ENCODE measurements at places on chromosomes 16 and 17.

DNA sequence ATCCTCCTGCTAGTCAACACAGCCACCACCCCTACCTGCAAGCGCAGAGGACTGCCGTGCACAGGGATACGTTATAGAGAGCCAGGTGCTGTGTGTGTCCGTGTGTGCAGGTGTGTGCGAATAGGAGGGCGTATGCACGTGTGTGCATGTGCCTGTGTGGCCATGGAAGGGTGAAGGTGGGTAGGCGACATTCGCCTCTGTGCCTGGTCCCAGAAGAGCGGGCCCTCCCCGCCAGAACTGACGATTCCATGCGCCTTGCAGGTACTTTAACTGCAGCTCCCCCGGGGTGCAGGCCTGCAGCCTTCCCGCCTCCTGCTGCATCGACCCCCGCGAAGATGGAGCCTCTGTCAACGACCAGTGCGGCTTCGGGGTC is 8.7 kb downstream of the PDE6G start:
- DNase-seq = no peak

DNA sequence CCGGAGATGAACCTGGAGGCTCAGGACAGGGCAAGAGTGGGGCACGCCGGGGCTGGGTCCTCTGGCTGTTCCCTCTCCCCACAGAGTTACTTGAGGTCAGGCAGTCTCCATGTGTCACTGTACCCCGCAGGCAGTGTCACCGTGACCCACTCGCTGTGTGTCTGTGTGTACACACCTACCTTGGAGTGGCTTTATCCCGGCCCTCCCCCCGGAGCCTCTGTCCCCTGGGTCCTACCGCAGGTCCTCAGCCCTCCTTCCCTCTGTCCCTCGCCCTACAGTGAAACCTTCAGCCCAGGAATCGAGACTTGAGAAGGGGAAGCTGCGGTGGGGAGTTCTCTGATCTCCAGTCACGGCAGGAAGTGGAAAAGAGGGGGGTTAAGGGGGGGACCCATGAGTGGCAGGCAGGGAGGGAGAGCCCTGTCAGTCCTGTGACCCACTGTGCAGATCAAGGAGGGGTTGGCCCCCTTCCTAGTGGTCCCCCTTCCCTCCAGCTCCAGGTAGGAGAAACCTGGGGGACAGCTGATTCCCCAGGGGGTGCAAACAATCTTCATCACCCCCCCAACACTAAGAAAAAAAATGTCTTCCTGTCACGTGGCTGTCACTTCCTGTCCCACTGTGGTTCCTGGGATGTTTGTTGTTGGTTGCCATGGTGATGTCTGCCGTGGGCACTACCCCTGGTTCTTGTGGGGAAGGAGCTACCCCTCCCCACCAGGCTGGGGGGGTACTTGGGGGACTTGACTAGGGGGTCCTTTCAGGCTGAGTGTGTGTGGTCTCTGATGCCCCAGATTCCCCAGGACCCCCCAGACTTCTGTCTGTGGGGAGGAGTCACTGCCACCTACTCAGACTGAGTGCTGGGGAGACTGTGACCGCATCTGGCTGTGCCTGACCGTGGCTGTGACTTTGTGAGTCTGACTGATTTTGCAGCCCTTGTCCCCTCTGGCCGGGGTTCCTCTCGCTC is 13.7 kb downstream of the RARA start:
- DNase-seq = peak; percentile 79

GRCh38 chr17:57108671-57109392 is 23.8 kb downstream of the AKAP1 start:
- no peak for DNase-seq

DNA sequence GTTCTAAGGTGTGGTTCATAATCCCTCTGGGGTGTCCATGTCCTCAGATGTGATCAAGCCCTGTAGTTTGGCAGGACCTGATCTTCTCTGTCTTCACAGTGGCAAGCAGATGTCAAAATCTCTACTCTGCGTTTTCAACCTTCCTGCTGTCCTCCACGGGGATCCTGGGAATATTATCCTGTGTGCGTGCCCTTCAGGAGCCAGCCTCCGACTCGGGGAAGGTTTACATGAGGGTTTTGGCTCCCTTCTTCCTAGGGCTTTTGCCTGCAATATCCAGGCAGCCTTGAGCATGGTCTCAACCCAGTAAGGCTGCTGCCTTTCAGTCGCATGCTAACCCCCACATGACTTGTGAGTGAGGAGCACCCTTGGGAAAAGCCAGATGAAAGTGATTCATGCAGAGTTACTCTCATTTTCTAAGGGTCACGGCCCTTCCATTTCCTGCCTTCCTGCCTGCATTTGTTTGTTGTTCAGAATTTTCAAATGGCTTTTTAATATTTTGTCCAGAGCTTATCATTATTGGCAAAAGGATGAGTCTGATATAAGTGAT is 202.2 kb upstream of the CHMP6 start:
- peak; percentile 75 for DNase-seq

- DNase-seq = no peak
Observed at GRCh38 chr17:63931981-63932561, at the start of gene CD79B. Gene CD79B (minus strand): TSS chr17:63932331. CDS start chr17:63932261, 70 bp downstream.

DNA sequence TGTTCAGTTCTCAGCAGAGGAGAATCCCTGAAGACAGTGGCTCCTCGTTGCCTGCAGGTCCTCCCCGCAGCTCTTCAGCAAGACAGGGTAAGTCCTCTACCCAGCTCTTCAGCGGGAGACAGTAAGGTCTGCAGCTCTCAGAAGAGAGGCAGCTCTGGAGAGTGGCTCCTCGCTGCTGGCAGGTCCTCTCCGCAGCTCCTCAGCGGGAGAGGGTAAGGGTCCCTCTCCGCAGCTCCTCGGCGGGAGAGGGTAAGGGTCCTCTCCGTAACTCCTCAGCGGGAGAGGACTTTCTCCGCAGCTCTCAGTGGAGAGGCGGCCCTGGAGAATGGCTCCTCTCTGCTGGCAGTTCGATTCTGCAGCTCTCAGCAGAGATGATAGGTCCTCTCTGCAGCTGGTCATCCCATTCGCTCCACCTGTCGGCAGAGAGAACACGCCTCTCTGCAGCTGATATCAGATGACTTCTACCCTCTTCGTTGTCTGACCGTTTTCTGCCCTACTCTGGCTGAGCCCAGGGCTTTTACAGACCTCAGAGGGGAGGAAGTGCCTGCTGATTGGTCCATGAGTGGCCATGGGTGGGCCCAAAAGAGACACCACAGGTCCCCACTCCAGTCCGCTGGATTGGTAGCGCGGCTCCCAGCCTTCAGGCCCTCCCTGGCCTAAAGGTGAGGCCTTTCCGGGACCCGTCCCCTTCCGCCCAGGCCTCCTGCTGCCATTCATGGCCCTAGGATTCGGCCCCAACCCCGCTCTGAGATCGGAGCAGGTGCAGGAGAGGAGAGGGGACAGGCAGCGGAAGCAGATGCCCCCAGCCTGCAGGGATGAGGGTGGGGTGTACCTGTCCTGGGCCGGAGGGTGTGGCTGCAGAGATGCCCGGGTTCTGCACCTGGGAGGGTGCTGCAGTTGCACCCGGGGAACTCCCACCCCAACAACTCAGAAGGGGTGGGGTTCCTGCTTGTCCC is 11.9 kb upstream of the SHCBP1 start:
- no peak for DNase-seq

- DNase-seq = peak; percentile 93
Observed at GRCh38 chr16:2927010-2927646, 15.4 kb downstream of the FLYWCH1 start.

DNA sequence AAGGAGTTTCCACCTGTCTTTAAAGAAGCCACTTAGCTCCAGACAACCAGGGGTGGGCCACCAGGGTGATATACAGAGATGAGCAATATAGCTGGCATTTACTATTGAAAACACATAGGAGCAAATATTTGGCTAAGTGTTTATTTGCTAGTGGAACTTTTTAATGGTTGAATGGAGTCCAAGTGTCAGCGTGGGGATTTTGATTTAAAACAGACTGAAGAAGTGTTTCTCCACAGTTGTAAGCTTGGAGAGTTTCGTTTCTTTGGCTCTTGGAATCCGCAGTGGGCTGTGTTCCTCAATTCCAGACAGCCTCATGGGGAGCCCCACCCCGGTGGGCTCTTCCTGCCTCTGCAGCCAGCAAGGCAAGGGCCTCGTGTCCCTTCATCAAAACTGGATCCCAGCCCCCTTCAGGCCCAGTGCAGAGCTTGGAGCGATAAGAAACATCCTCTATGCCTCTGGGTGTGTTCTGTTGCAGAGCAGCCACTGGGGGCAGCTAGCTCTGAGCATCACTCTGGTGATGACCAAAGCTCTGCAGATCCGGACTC is 36.1 kb downstream of the NOG start:
- no peak for DNase-seq

DNA sequence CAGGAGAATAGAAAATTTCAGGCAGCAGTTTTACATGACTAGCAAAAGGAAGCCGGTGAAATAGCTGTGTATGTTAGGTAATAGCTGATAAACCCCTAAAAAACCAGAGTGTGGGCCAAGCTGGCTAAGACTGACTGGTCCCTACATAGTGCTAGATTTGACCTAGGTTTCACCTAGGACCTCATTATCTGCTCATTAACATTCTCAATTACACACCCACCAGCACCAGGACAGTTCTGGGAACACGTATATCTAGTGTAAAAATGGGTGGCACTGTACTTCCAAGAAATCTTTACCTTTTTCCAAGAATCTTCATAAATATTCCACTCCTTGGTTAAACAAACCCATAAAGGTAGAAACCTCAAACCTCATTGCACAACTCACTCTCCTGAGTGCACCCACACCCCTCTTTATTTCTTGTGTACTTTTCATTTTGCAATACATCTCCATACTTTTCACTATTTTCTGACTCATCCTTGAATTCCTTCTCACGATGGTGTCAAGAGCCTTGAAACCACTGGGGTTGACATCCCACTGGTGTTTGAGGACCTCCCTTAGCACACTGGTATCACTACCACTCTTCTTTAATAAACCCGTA is 262.7 kb upstream of the KCNJ16 start:
- DNase-seq = no peak

DNA sequence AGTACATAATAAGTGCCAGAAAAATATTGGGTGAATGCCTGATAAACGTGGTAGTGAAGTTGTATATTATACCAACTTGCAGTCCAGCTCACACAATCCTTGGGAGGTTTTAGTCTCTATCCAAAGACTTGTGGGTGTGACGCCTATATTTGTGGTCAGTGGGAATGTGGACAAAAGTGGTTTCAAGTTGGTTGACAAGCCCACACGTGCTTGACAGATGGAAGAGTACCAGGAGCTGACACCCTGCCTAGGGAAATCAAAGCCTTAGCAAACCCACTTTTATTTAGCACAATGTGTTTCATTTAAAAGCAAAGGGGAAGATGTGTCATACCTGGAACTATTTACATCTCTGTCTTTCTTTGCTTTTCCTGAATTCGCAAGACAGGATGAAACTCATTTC is 79.0 kb downstream of the CA10 start:
- DNase-seq = no peak

GRCh38 chr16:79165079-79165478 is 435.5 kb downstream of the MAF start:
- DNase-seq = no peak

GRCh38 chr17:28726226-28726626 is at the start of gene TLCD1:
Gene TLCD1 (minus strand): TSS chr17:28726233. CDS start chr17:28726097, 136 bp downstream.
- DNase-seq = peak; percentile 74

- DNase-seq = no peak
Observed at GRCh38 chr16:89697616-89698331, 3.7 kb downstream of the SPATA2L start.

DNA sequence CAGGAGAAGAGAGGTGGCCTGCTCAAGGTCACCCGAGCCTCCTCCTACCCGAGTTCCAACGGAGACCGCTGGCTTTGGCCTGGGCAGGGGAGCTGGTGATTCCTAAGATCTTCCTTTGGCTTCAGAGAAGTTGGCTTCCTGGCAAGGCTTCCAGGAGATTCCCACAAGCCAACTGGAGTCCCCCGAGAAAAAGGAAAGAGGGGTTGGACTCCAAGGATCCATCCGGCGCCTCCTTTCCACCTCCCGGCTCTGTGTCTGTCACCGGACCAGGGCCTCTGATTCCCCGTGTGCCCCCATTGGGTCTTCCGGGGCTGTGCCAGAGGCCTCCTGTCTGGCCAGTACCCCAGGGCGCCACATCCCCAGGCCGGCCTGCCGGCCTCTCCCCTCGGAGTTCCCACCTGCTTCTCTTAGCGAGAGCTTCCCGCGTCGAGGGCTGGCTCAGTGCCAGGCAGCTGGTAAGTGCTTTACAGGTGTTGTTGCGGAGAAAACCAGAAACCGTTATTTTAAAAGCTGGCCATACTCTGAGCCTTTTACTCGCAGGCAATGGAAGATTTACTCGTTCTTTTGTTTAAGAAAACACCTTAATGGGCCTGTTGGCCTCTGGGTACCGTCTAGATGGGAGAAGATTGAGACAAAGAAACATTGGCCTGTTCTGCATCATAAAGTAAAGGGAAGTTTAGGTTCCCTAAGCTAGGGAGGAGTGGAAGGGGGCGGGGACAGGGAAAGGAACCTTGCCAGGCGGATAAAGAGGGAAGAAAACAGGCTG is 258.4 kb upstream of the SDK2 start:
- DNase-seq = no peak

- no peak for DNase-seq
Observed at GRCh38 chr17:78842881-78843565, 2.4 kb upstream of the USP36 start.
